ENCODE measurements at places on chromosomes 16 and 17.

GRCh38 chr17:70344386-70345060 lies 175.2 kb downstream of the KCNJ2 start:
- no peak for DNase-seq

DNA sequence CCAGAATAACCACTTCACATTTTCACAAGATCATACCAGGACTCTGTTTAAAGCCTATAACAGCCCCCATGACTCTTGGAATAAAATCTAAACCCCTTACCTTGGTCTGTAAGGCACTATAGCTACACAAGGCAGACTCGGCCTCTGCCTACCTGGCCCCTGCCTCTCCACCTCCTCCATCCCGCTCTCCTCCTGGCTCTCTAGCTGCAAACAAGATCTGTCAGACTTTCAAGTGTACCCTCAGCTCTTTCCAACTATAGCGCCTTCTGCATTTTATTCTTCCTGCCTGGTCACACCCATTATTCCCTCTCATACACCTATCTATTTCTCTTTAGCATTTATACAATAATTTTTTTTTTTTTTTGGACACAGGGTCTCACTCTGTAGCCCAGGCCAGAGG lies 8.2 kb downstream of the USP31 start:
- DNase-seq = no peak

DNA sequence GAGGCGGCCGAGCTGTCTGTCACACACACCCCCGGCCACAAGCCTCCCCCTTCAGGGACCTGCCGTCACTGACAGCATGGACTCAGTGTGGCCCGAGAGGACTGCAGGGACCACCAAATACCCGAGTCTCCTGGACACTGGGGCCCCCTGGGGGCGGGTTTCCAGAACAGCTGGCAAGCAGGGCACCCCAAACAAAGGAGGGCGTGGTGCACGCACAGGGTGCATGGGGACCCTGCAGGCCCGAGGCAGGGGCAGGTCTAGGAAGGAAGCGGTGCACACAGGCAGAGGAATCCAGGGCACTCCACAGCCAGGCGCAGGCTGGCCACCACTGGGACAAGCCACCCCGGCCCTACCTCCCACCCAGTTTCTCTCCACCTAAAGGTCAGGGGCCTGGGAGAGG lies 28.7 kb upstream of the ENPP7 start:
- no peak for DNase-seq

- no peak for DNase-seq
Measured at GRCh38 chr17:4968486-4969046, 949 bp upstream of the SPAG7 start.

- DNase-seq = no peak
Measured at GRCh38 chr17:46869975-46870803, 18.8 kb downstream of the WNT9B start.

GRCh38 chr16:62755938-62756337 lies 719.7 kb upstream of the CDH8 start:
- DNase-seq = no peak

GRCh38 chr16:54213322-54213721 lies 73.3 kb downstream of the IRX3 start:
- DNase-seq = no peak

DNA sequence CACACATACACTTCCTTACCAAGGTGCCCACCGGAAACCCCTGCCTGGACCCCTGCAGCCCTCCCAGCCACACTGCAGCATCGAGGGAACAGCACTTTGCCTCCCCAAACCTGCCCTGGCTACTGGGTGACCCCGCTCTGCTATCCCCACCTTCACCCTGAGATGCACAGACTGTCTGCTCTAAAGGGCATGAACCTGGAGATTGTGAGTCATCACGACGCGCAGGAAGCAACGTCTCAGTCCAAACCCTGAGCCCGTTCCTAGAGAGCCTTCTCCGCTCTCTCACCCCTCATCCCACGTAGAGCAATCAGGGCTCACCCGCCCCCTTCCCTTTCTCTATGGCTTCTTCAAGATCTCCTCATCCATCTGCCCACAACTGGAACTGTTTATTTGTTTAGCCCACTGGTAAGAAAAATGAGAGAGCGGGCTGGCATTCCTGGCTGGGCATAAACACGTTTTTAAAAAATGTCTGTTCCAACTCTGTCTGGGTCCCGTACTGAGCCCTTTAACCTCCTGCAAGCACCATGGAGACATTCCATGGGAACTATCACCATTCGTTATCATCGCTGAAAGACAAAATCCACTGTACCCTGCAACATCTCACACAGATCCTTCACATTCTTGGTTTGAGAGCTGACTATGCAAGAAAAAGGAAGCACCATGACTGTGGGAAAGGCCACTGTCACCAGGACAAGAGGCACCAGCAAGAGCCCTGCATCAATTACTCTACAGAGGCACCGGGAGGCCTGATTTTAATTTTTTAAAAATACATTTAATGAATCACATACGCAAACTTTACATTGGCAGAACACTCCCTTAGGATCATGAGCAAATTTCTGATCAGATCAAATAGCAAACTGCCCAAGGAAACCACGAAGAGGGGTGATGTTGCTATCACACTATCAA lies 28.2 kb downstream of the ZFHX3 start:
- DNase-seq = no peak

DNA sequence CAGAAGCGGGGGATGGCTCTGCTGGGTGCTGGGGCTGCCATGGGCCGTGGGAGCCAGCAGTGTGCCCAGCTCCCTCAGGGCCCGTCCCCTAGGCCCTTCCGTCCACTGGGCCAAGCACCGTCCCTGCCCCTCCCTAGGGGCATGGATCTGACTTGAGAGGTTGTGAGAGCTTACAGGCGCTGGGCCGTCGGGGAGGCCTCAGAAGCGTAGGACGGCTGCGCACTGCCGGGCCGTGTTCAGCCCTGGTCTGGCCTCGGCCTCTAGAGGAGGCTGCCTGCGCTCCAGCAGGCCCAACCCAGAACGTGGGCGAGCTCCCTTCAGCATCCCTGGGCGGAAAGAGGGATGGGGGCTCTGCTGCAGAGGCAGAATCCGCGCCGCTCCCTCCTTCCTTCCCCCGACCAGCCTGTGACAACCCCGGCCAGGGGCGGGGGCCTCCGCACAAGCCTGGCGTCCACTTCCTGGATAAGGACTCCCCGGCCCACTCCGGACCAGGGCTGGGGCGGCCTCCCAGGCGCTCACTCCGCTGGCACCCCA lies 685 bp upstream of the MPG start:
- DNase-seq = no peak

DNA sequence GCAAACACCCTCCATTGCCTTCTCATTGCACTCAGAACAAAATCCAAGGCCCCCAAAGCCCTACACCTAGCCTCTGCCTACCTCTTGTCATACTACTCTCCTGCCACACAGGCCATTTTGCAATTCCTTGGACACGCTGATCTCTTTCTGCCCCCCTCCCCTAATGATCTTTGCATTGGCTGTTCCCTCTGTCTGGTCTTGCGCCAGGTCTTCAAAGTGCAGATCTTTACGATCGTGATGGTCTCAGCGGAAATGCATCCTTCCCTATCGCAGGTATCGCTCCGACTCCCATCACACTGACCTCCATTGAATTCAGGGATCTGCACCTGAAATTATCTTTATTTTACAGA lies 777 bp upstream of the MOSMO start:
- no peak for DNase-seq

- DNase-seq = no peak
Measured at GRCh38 chr17:81166033-81166492, at the start of gene AATK. TSS of gene AATK (minus strand) at chr17:81166221. CDS start at chr17:81165992, 229 bp downstream.

GRCh38 chr16:69318911-69319289 lies 7.8 kb downstream of the VPS4A start:
- no peak for DNase-seq

GRCh38 chr16:66328282-66328681 lies 38.2 kb upstream of the CDH5 start:
- DNase-seq = no peak

- DNase-seq = no peak
Measured at GRCh38 chr17:77844681-77845080, 113.8 kb upstream of the TNRC6C start.

DNA sequence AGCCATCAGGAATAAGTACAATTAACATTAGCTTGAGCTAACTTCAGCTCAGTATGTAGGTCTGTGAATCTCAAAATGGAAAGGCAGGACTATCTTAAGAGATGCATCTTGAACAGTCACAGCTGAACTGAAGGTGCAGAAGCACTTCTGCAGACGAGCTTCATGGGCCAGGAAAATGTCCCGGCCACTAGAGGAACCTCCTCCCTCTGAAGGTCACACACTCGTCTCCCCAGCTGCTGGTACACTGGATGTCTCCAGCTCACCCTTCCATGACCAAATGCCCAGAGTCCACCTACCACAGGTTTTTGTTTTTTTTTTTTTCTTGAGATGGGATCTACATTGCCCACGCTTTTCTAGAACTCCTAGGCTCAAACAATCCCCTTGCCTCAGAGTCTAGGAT lies 33.2 kb downstream of the WDR59 start:
- DNase-seq = no peak
